ENCODE measurements at places on chromosomes 1 and 21.

GRCh38 chr1:205257735-205258134 is 30.0 kb downstream of the TMCC2 start:
- H3K4me3 ChIP-seq = no peak overlapping the region
- no peak overlapping the region for H3K27ac ChIP-seq
- no peaks in the 10 kb centered on the region for H3K36me3 ChIP-seq
- no peak for DNase-seq
- H3K27me3 ChIP-seq = no peaks in the 10 kb centered on the region
- H3K4me1 ChIP-seq = peaks cover 22% of the 10 kb centered on the region

GRCh38 chr1:155871390-155871789 is 12.0 kb downstream of the SYT11 start:
- no peak overlapping the region for H3K27ac ChIP-seq
- no peaks in the 10 kb centered on the region for H3K36me3 ChIP-seq
- no peaks in the 10 kb centered on the region for H3K27me3 ChIP-seq
- no peaks in the 10 kb centered on the region for H3K4me1 ChIP-seq
- no peak for DNase-seq
- no peak overlapping the region for H3K4me3 ChIP-seq

GRCh38 chr1:205680073-205680851 is at the start of gene SLC45A3:
Gene SLC45A3 (minus strand): TSS chr1:205680509. CDS start chr1:205664656, 15,853 bp downstream.
- H3K4me3 ChIP-seq = peak within 1 kb of the TSS; percentile 84
- peaks cover 9% of the 10 kb centered on the region for H3K4me1 ChIP-seq
- H3K27ac ChIP-seq = no peak within 1 kb of the TSS

DNA sequence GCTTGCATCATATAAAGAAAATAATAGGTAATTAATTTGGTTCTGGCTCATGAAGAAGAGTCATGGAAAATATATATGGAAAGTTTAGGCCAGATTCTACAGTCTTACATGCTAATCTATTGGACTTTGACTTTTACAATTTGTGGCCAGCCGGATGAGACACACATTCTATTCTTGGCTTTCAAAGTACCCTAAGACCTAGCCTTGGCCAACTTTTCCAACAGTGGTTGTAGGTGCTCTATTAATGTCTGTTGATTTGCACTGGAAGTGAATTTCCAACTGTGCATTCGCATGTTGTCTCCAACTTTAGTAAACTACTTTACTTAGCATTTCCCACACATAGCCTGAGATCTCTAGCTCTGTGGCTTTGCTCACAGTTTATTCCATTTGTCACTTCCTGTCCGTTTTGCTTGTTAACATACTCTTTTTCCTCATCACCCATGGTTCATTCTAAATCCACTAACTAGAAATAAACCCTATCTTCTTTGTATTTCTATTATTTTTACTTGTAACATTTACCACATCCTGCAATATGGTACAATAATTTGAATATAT is 644.0 kb downstream of the PTPRC start:
- no peaks in the 10 kb centered on the region for H3K4me1 ChIP-seq
- no peak for DNase-seq
- H3K27me3 ChIP-seq = no peaks in the 10 kb centered on the region
- H3K36me3 ChIP-seq = no peaks in the 10 kb centered on the region
- H3K4me3 ChIP-seq = no peak overlapping the region

GRCh38 chr1:150165622-150166612 is 16.2 kb downstream of the PLEKHO1 start:
- no peak overlapping the region for H3K27ac ChIP-seq
- no peaks in the 10 kb centered on the region for H3K27me3 ChIP-seq
- H3K36me3 ChIP-seq = no peaks in the 10 kb centered on the region
- no peak overlapping the region for H3K4me3 ChIP-seq
- peaks cover 31% of the 10 kb centered on the region for H3K4me1 ChIP-seq

DNA sequence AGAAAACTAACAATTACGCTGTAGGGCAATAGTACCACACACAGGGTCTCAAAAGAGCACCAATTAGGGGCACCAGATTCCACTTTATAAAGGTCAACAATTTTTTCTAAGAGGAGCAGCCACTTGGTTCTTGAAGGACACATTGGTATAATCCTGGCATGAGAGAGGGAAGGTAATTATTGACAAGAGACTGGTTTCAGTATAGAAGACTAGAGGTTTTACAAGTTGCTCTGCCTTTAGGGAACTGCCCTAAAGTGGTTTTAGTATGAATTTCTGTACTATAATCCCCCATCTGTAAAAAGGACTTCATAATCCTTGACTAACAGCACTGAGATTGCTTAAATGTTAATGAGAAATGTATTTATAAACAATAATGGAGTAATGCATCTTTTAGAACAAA is 648.5 kb upstream of the PTBP2 start:
- DNase-seq = no peak
- H3K27ac ChIP-seq = no peak overlapping the region
- H3K36me3 ChIP-seq = no peaks in the 10 kb centered on the region
- H3K4me1 ChIP-seq = no peaks in the 10 kb centered on the region
- H3K4me3 ChIP-seq = no peak overlapping the region

GRCh38 chr1:36411674-36412648 is 14.3 kb upstream of the LSM10 start:
- H3K4me1 ChIP-seq = no peaks in the 10 kb centered on the region
- no peaks in the 10 kb centered on the region for H3K36me3 ChIP-seq
- no peaks in the 10 kb centered on the region for H3K27me3 ChIP-seq

DNA sequence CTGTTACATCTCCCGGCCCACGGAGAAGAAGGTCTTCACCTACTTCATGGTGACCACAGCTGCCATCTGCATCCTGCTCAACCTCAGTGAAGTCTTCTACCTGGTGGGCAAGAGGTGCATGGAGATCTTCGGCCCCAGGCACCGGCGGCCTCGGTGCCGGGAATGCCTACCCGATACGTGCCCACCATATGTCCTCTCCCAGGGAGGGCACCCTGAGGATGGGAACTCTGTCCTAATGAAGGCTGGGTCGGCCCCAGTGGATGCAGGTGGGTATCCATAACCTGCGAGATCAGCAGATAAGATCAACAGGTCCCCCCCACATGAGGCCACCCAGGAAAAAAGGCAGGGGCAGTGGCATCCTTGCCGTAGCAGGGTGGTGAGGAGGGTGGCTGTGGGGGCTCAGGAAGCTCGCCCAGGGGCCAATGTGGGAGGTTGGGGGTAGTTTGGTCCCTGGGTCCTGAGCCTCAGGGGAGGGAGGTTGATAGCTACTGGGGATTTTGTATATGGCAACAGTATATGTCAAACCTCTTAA is 2.3 kb downstream of the GJB4 start:
- no peaks in the 10 kb centered on the region for H3K36me3 ChIP-seq
- H3K4me3 ChIP-seq = no peak overlapping the region
- no peaks in the 10 kb centered on the region for H3K4me1 ChIP-seq

- H3K36me3 ChIP-seq = no peaks in the 10 kb centered on the region
- H3K4me1 ChIP-seq = peaks cover 9% of the 10 kb centered on the region
- H3K27me3 ChIP-seq = no peaks in the 10 kb centered on the region
- H3K27ac ChIP-seq = peak overlapping the region; percentile 46
- peak overlapping the region; percentile 53 for H3K4me3 ChIP-seq
- DNase-seq = no peak
These were observed 1.2 kb downstream of the LMOD1 start for GRCh38 chr1:201945157-201945556.

GRCh38 chr1:26391450-26391849 is 18.9 kb upstream of the ZNF683 start:
- no peak for DNase-seq
- no peak overlapping the region for H3K27ac ChIP-seq
- H3K36me3 ChIP-seq = no peaks in the 10 kb centered on the region

GRCh38 chr1:35807614-35808449 is at the start of gene AGO4:
Gene AGO4 (plus strand): TSS chr1:35808016. CDS start chr1:35808417, 401 bp downstream.
- H3K36me3 ChIP-seq = no peaks in the 10 kb centered on the region
- H3K4me3 ChIP-seq = peak within 1 kb of the TSS; percentile 75
- DNase-seq = peak; percentile 93
- no peaks in the 10 kb centered on the region for H3K27me3 ChIP-seq
- peaks cover 41% of the 10 kb centered on the region for H3K4me1 ChIP-seq

DNA sequence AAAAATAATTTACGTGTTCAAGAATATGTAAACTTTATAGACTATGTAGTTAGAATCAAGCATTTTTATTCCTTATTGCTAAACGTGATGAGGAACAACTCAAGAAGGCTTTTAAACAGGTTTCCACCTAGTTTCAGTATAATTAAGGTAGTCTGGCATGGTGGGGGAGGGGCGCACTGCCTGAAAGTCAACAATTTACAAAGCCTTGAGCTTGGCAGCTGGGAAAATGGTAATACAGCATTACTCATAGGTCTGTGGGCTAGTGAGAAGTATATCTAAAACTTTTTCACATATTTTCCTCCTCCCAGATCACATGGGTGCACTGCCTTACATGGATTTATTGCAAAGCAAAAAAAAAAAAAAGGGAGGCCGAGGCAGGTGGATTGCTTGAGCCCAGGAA is 75.2 kb downstream of the EVI5 start:
- no peak for DNase-seq
- no peaks in the 10 kb centered on the region for H3K4me1 ChIP-seq
- no peak overlapping the region for H3K27ac ChIP-seq
- no peaks in the 10 kb centered on the region for H3K27me3 ChIP-seq
- H3K4me3 ChIP-seq = no peak overlapping the region

DNA sequence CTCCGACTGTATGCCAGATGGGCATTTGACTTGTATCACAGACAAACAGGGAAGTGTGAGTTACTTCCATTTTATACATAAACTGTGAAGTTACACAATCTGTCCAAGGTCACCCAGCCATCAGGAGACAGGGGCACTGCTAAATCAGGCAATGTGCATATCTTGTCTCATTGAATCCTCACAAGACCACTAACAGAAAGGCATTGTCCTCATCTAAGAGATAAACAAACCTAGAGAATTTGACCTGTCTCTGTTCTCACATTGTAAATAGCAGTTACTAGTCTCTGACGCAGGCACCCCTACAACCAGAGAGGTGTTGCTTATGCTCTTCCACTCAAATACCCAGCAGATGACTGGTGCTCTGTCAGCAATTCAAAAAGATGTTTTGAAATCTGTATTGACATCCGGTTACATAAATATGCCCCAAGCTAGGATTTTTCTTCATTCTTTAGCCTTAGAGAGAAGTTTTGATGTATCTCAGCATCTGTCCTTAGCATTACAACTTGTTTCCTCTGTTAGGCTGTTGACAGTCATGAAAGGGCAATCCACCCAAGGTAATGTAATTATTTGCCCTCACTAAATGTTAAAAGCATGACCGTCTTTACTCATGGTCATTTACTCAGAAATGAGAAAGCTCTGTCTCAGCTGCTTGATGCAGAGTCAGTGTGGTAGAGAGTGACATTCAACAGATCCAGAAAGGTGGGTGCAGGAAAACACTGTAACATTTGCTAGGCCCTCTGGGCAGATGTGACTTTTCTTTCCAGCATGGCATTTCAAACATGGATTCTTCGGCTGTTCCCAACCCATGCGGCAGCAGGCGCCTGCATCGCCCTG is 51.9 kb upstream of the ZNF326 start:
- H3K36me3 ChIP-seq = no peaks in the 10 kb centered on the region
- H3K27ac ChIP-seq = no peak overlapping the region
- H3K27me3 ChIP-seq = no peaks in the 10 kb centered on the region
- no peak overlapping the region for H3K4me3 ChIP-seq
- DNase-seq = no peak
- H3K4me1 ChIP-seq = peaks cover 6% of the 10 kb centered on the region

GRCh38 chr1:67880056-67880601 is 46.9 kb upstream of the GNG12 start:
- no peaks in the 10 kb centered on the region for H3K36me3 ChIP-seq
- no peaks in the 10 kb centered on the region for H3K27me3 ChIP-seq
- no peak for DNase-seq

DNA sequence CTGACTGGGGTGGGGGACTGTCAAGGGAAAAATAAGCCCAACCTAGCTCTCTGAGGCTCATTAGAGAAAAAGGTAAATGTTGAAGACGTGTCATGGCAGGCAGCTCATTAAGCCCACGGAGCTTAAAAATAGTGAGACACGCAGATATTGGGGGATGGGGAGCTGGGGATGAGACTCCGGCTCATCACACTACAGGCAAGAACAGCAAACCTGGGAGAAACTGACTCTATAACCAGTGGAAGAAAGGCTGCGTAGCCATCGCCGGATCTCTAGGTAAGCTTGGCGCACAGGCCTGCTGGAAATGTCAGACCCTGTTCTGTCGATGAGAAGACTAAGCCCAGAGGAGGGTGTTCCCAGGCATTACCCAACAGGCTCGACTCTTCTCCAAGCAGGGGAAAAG is 78.0 kb downstream of the SYT2 start:
- no peaks in the 10 kb centered on the region for H3K36me3 ChIP-seq
- no peak overlapping the region for H3K27ac ChIP-seq
- peaks cover 4% of the 10 kb centered on the region for H3K4me1 ChIP-seq
- DNase-seq = no peak
- no peak overlapping the region for H3K4me3 ChIP-seq
- no peaks in the 10 kb centered on the region for H3K27me3 ChIP-seq

DNA sequence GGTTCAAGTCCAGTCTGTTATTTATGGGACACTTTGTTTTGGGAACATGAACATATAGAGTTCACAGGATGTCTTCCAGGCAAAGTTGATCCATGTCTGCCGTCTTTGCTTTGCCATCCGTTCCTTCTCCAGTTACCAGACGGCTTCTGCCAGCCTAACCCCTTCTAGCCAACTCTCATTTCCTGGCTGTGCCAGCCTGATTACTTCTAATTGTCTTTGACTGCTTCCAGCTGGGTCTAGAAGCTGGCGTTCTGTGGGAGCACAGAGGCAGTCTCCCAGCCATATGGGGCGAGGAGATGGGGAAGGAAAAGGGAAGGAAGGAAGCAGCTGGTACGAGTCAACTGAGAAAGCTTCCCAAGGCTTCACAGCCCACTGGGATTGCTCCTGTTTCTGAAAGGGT is 3.1 kb upstream of the HUNK start:
- H3K4me3 ChIP-seq = no peak overlapping the region
- DNase-seq = no peak
- no peak overlapping the region for H3K27ac ChIP-seq
- H3K4me1 ChIP-seq = peaks cover 27% of the 10 kb centered on the region
- H3K36me3 ChIP-seq = no peaks in the 10 kb centered on the region
- peaks cover 14% of the 10 kb centered on the region for H3K27me3 ChIP-seq

DNA sequence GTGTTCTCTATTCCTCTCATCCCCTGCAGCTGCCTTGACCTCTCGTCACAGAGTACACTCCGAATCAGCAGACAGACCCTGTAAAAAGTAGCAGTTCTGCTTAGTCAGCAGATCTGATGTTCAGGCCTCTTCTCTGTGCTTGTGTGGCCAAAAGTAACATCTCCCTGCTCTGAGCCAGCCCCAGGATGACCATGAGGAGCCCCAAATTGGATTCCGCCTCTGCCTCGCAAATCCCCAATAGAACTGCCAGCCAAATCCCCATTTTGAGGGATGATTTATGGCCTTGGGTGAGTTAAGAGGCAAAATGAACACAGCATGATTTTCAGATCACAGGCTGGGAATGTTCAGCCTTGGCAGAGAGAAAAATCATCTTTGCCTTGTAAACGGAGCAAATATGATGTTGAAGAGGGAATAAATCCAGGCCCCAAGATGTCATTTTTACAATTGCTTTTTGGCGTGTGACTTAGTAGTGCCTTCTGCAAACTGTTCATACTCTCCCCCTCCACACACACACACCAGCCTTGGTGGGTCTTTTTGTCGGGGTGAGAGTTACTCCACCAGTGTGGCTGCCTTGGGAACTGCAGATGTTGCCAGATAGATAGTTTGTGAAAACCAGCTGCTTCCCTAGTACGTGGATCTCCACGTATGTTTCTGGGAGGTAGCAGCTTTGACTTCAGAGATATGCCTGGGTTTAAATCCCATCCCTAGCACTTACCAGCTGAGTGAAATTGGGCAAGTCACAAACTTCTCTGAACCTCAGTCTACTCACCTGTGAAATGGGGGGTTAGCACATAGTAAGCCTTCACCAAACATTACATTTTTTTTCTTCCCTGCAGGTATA is 77.8 kb downstream of the MAN1C1 start:
- H3K36me3 ChIP-seq = no peaks in the 10 kb centered on the region
- H3K4me1 ChIP-seq = peaks cover 33% of the 10 kb centered on the region
- H3K27me3 ChIP-seq = no peaks in the 10 kb centered on the region
- peak overlapping the region; percentile 72 for H3K27ac ChIP-seq
- DNase-seq = no peak
